Effector memory CD8-positive, alpha-beta T cell (primary cell): ENCODE measurements at places on chromosomes 5 and 9.

DNA sequence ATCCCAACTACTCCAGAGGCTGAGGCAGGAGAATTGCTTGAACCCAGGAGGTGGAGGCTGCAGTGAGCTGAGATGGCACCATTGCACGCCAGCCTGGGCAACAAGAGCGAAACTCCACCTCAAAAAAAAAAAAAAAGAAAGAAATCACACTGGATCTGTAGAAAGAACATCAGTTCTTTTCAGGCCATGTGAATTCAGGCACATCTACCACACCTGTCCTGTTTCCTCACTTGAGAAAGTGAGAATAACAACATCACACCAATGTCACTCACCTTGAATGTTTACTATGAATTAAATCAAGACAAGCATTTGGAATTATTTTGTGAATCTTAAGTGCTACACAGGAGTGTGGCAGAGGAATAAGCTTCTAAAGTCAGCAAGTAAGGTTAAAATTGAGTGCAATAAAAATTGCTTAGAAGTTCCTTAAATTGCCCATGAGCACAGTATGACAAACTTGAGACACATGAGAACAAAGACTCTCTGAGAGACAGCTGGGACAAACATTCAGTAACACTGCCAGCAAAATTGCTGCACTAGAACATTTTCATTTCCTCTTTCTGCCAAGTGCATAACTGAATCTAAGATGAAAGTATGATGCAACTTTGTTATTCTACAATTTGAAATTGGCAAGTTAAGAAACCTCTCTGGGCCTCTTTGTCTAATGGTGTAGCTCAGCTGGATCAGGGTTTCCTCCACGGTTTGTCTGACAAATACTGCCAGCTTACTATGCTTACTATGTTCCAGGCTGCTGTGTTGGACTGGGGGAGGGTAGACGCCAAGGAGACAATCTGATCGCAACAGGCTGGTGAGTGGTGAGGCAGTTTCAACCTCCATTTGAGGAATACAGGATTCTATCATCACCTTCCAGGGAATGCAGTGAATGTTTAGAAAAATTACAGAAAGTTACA, 1.9 kb upstream of the RIC1 start:
- peak; percentile 6 for DNase-seq

- DNase-seq = no peak
These were observed 11.7 kb upstream of the CARNMT1 start for GRCh38 chr9:75039801-75040200.

- DNase-seq = no peak
These were observed 8.9 kb upstream of the PTAR1 start for GRCh38 chr9:69768716-69769115.

DNA sequence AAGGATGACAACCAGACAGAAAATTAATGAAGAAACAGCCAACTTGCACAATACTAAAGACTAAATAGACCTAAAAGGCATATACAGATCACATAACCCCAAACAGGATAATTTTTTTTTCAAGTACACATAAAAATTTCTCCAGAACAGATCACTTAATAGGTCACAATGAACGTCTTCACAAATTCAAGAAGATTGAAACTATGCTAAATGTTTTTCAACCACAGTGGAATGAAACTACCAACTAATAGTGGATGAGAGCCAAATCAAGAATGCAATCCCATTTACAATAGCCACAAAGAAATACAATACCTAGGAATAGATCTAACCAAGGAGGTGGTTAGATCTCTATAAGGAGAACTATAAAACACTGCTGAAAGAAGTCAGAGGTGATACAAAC, 145.8 kb downstream of the TMEM232 start:
- DNase-seq = no peak

DNA sequence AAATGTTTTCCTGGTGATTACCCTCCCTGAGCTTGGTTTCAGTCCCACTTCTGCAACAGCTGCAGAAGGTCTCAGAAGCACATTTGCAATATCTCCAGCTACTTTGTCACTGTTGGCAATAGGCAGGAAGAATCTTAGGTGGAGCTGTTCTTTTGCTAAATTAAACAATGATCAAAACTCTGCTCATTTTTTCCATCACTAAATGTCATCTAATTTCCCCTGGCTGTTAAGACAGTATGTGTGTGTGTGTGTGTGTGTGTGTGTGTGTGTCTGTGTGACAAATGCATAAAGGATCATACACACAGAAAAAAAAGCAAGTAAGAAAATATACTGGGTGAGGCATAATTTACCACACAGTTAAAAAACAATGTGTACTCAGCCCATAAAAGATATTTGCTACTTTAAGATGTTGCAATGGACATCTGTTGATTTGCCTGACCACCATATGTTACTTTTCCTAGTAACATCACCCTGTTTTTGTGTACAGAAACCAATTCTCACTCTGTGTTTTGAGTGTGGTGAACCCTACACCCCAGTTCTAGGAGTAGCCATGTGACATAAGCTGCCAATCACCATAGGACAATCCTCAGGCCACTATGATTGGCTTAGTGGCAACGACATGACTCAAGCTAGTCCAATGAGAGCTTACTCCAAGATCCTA, 572.6 kb upstream of the CLINT1 start:
- DNase-seq = no peak

GRCh38 chr5:98307811-98308210, 465.7 kb upstream of the RGMB start:
- DNase-seq = no peak

- no peak for DNase-seq
These were observed 245.4 kb upstream of the ANKH start for GRCh38 chr5:15116996-15117395.

DNA sequence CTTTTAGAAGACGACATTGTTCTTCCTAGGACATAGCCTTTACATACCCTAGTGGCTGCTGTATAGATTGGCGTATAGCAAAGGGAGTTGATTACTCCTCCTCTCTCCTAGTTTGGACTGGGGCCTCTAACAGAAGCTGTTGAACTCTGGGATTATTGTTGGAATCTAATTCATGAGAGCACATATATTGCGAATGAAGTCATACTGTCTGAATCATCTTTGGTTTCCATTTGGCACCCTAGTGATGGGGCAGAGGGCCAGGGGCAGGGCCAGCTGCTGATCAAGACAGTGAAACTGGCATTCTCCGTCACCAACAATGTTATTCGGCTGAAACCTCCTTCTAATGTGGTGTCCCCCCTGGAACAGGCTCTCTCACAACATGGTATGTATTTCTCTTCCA, 40.3 kb downstream of the NUP188 start:
- no peak for DNase-seq

DNA sequence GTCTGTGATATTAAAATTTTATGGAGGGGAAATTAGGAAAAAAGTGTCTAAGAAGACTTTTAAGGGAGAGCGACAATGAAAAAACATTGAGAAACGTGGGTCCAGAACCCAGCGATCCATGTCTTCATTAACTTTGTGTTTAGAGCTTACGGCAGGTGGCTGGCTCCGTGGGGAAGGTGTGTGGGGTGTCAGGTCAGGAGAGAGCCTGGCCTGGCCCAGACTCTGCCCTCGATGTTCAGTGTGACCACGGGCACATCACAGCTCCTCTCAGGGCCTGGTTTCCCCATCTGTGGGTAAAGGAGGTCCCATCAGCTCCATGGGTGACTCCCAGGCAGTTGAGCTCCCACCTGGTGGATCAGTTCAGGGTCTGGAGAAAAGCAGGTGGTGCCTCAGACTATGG, 22.1 kb downstream of the DAB2IP start:
- DNase-seq = no peak
